ENCODE measurements at places on chromosomes 7 and 10. TPM values are rescaled to one million over a fixed set of nuclear protein-coding genes. Genes with fewer than 3 reads are reported as not detected.

Gene SFTPA1
- total RNA-seq: not detected

Gene ENTPD1
- total RNA-seq: not detected

Gene LGI1
- total RNA-seq: not detected

Gene CD36
- 8.8 TPM for total RNA-seq

Gene CC2D2B
- total RNA-seq: not detected

Gene OR2A1
- total RNA-seq: not detected

Gene ZNF503
- total RNA-seq: 8.3 TPM

Gene PSD
- total RNA-seq: 2.3 TPM

Gene CDK13
- 78.1 TPM for total RNA-seq

Gene GPR158
- total RNA-seq: 3.9 TPM

Gene GSDME
- 31.5 TPM for total RNA-seq

Gene IQUB
- 0.57 TPM for total RNA-seq
